ENCODE measurements at places on chromosomes 1 and 21.
A peak's percentile ranks its signal among the peaks of the same experiment; 100 is the strongest.

DNA sequence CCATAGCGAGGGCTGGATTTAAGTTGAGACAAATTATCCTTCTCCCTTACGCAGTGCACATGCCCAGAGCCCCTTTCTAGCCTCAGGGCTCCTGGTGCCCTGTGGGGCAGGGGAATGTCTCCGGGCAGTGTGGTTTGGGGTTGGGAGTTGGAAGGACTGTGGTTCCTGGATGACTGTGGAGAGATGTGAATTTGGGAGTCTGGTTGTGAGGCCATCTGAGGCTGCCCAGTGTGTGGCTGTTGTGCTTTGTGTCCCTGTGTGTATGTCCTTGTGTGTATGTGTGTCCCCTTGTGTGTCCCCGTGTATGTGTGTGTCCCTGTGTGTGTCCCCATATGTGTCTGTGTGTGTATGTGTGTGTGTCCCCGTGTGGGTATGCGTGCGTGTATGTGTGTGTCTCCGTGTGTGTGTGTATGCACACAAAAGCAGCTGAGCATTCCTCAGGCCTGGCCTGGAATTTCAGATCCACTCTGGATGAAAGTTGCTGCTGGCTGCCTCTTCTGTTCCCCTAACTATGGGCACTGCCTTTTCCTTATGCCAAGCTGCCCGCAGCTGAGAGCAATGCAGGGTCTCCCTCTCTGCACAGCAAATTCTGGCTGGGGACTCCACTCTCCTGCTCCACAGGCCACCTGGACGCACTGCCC, 65.4 kb downstream of the UBIAD1 start:
- no peak for DNase-seq

DNA sequence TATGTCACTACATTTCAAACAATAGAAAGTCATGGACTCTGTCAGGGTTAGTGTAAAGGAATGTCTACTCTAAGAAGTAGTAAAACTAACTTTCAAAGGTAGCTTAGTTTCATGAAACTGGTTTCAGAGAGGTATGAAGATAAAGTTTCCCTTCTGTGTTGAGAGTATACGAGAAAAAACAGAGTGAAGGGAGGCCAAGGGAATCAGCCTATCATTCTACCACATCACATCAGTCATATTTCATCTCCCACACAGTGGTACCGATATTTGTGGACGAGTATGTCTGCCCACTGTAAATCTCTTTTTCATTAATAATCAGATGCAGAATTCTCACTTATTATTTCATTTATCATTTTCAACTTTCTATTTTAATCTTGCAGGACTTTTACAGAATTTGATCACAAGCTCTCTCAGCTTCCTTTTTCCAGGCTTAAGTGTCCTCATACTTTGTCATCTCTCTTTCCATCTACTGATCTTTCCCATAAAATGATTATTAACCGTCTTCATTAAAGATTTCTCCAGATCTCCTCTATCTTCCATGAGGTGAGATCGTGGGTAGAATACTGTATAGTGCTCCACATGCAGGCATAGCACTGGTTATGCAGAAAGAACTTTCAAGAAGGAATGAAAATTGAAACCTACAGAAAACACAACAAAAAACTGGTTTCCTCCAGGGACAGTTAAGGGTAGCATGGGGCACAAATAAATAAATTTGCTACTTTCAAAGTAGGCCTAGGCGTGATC, 11.5 kb upstream of the IFI16 start:
- no peak for DNase-seq

DNA sequence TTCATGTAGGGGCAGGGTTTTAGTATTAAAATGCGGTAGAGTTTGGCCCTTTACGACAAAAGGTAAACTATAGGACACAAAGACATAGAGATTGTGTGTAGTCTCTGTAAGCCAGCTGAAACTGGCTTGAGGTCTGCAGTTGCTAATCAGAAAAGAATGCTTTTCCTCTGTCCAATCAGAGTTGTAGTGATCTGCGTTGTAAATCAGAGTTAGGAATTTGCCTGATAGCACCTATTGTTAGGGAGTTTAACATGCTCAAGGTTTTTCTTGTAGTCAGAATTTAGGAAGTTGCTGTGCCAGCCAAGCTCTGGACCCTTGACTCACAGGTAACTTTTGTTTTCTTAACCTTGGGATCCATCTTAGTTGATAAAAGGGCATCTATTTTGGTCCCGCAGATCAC, 61.2 kb upstream of the VTCN1 start:
- DNase-seq = no peak

DNA sequence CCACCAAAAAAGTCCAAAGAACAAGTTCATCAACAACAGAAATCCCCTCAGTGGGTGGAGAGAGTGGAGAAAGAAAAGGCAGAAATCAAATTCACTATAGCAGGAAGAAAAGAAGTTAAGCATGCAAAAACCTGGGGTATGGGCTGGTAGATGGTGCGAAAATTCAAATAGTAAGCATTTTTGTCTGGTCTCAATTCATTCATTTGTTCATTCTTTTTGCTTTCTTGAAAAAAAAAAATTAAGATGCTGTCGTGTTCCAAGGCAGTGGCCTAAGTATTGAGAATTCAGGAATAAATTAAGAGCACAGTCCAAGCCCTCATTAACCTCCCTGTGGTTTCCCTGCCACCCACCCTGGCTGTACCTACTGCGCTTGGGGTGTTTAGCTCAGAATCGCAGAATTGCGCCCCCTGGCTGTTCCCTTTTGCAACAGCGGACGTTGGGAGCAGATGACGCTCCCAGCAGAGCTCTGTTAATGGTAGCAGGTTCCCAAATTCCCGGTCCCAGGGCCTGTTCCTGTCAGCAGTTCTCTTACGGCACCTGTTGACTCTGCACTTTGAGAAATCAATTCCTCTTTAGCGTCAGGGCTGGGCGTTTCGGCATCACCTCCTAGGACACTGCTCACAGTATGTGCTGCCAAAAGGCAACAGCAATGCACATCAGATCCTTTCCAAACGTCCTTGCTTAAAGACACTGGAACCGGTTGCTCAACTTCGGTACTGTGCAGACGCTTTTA, 34.0 kb upstream of the SSX2IP start:
- no peak for DNase-seq

DNA sequence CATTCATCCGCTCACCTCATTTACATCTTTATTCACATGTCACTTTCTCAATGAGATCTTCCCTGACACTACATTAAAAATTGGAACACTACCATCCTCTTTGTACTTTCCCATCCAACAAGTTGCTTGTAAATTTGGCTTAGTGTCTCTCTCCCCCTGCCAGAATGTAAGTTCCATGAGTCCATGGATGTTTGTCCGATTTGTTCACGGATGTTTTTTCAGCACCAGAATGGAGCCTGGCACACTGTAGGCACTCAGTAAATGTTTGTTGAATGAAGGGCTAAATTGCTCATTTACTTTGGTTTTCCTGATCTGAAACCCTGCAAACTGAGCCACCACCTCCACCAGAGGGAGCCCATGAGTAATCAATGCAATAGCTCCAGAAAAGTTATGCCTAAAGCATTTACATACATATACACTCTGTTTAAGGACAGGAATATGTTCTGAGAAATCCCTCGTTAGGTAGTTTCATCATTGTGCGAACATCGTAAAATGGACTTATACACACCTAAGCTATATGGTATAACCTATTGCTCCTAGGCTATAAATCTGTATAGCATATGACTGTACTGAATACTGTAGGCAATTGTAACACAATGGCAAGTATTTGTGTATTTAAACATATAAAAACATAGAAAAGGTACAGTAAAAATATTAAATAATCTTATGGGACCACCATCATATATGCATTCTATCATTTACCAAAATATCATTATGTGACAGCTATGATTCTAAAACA, 2.8 kb upstream of the EYA3 start:
- DNase-seq = no peak

DNA sequence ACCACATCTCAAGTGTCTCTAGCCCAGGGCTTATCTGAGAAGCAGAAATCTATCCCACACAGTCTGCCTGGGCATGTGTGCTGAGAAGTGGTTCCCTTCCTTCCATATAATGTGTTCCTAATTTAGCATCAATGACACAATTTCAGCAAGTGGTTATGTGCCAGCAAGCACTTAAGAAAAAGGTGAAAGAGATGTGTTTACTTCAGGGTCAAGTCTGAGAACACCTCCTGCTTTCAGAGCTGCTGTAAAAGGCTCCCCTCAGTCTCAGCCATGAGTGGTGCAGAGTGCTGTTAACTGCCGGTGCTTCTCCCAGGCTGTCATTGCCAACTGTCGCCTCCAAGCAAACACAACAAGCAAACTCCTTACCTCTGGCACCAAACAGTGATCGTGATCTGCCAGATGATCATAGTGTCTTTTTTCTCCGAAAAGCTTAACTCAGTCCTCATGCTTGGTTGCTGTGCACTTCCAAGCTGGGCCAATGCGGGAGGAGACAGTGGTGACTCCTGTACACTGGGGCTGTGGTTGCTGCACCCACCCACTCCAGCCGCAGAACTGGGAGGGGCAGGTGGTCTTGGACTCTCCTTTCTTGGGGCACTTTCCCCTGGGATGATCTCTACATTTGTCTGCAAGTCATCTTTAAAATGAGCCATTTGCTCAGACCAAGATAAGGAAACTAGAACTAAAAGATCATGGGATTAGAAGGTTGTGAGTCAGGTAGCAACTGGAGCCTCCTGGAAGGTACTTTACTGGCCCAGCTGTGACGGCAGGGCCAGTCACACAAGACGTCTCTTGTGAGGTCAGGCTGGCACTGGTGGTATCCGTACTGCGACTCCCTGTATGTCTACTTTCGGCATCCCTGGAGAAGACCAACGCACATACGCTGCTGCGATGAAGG, 32.4 kb downstream of the ATP1A1 start:
- no peak for DNase-seq

DNA sequence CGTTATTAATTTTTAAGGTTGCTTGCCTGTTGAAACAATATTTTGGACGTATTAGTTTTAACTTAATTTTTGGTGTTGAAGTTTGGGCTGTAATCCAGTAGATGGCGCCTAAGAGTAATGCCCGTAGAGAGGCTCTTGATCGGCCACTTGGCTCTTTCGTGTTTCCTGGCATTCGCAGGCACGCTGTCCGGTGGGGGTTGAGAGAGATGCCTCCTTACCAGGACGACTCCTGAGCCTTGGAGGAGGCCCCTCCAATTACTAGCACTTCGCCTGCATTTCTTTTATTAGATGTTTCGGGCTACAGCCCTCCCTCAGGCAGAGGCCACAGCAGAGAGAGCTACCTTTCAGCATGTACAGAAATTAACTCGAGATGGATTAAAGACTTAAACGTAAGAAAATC, 12.0 kb downstream of the OR2M4 start:
- peak; percentile 34 for DNase-seq

GRCh38 chr1:206905295-206906164, 8.3 kb downstream of the IL24 start:
- no peak for DNase-seq

- no peak for DNase-seq
Measured at GRCh38 chr1:7564137-7564536, 207.0 kb upstream of the VAMP3 start.

DNA sequence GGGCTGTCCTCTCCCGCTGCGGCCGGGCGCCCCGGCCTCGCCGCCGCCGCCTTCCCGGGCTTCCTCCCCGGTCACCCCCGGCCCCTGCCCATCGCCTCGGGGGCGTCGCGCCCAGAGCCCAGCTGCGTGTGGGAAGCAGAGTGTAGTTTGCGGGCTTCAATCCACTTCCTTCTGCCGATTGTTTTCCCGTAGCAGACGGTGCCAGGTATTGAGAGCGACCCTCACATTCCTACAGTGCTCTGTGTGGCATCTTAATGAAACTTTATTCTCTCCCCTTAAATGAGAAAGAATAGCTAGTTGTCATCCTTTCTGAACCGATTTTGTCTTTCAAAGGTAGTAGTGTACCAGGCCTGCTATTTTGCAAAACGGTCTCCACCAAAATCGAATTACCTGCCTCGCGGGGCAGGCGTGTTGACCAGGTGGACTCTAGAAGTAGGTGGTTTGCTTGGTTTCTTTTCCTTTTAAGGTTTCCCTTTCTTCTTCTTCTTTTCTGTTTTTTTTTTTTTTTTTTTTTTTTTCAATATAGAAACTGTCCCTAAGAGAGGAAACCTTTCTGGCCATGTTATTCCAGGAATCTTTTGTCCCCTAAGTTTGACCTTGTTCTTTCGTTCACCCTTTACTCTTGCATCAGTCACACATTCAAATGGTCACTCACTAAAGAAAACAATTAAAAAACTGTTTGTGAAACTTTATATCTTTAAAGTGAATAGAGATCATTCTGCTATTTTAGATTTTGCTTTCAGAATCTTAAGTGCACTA, 881 bp downstream of the USP25 start:
- DNase-seq = no peak

- DNase-seq = no peak
Measured at GRCh38 chr1:23500466-23500865, 16.5 kb upstream of the ASAP3 start.

- DNase-seq = no peak
Measured at GRCh38 chr1:47913225-47913823, 83.9 kb downstream of the TRABD2B start.

GRCh38 chr1:19410393-19410792, 74.9 kb downstream of the CAPZB start:
- no peak for DNase-seq

- DNase-seq = no peak
Measured at GRCh38 chr1:22522221-22522743, 41.0 kb upstream of the EPHA8 start.

DNA sequence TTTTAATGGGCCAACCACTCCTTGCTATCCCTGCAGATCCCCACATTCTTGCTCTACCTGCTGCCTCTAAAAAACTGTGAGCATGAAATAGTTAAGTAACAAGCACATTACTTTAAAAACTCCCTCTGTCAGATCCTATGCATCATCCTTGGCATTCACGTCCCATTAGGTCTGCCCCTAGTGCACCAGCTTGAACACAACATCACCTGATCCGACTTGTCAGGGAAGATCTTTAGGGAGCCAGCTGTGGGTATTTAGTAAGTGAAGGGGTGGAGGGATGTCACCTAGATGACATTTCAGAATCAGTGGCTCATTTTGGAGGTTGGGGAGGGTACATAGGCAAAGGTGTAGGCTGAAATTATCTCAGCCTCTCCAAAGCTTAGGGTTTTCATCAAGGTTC, 33.5 kb downstream of the RXRG start:
- DNase-seq = no peak

DNA sequence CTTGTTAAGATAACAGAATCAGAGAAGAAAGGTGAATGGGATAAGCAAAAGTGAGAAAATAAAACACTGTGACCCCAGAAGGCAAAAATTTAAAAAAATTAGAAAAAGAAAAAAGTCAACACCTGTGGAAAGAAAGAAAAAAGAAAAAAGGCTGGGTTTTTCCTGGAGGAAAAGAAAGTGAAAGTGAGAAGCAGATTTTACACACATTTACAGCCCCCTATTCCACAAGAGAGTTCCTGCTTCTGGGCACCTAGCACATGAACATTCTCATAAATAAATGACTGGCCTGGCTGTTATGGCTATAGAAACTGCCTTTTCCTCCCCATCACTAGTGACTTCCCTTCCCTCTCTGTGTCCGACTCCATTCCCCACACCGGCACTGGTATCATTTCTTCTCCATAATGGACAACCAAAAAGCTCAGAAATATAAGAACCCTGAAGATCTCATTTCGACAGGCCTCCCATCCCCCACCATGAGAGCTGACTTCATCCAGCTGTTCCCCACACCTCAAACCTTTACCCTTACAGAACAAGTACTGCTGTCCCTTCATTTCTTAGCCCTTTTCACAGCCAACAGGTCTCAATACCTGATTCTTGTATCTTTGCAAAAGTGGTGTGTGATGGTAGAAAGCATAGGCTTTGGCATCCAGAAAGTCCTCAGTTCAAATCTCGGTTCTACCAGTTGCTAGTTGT, 12.6 kb downstream of the MTF1 start:
- no peak for DNase-seq

All from GOT3 (cell line).